ENCODE measurements at places on chromosomes 13 and 19. TPM values are rescaled to one million over a fixed set of nuclear protein-coding genes. Genes with fewer than 3 reads are reported as not detected.

Gene C19orf81
- not detected for total RNA-seq

Gene IGFL2
- not detected for total RNA-seq

Gene SBSN
- not detected for total RNA-seq

Gene LRRC4B
- total RNA-seq: not detected

Gene ZNF85
- total RNA-seq: 11.4 TPM

Gene SLC10A2
- total RNA-seq: not detected

Gene ZNF837
- 1.9 TPM for total RNA-seq

Gene CXCL17
- not detected for total RNA-seq

Gene MCEMP1
- total RNA-seq: not detected

Gene ZNF850
- 4.7 TPM for total RNA-seq

Gene IZUMO2
- total RNA-seq: not detected

Gene TEAD2
- total RNA-seq: 0.16 TPM

Gene GNG8
- total RNA-seq: not detected

Gene KLK2
- total RNA-seq: 0.24 TPM

Gene CCDC61
- 27.6 TPM for total RNA-seq

Gene SELENOV
- total RNA-seq: not detected

Gene ZNF296
- total RNA-seq: 11.6 TPM

Gene DAND5
- 0.40 TPM for total RNA-seq
